ENCODE measurements at places on chromosomes 1 and 21. TPM values are rescaled to one million over a fixed set of nuclear protein-coding genes. Genes with fewer than 3 reads are reported as not detected.

- no peak overlapping the region for H3K27ac ChIP-seq
- no peaks in the 10 kb centered on the region for H3K27me3 ChIP-seq
- H3K36me3 ChIP-seq, result no peaks in the 10 kb centered on the region
- no peak for DNase-seq
- H3K4me3 ChIP-seq, result no peak overlapping the region
- no peaks in the 10 kb centered on the region for H3K4me1 ChIP-seq
Observed at GRCh38 chr1:16239972-16240491, 3.0 kb upstream of the CPLANE2 start.

HDAC1 gene
- total RNA-seq, result 90.4 TPM

DNA sequence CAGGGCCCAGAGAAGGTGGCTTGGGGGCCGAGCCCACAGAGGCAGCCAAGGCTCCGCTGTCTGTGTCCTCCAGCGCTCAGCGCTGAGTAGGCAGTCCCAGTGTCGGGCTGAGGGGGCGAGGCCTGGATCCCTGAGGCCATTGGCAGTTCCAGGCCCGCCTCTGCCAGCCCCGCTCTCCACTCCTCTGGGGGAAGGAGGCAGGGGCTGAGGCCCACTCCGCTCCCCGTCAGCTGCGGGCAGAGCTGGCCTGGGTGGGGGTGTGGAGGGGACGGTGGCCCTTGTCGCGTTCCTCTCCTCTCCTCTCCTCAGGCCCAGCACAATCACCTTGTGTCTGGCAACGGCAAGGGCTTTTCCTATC lies 132.8 kb downstream of the CASZ1 start:
- no peaks in the 10 kb centered on the region for H3K27me3 ChIP-seq
- peak overlapping the region; percentile 89 for H3K27ac ChIP-seq
- peak; percentile 89 for DNase-seq
- H3K4me1 ChIP-seq, result peaks cover 29% of the 10 kb centered on the region
- peaks cover 35% of the 10 kb centered on the region for H3K36me3 ChIP-seq

DNA sequence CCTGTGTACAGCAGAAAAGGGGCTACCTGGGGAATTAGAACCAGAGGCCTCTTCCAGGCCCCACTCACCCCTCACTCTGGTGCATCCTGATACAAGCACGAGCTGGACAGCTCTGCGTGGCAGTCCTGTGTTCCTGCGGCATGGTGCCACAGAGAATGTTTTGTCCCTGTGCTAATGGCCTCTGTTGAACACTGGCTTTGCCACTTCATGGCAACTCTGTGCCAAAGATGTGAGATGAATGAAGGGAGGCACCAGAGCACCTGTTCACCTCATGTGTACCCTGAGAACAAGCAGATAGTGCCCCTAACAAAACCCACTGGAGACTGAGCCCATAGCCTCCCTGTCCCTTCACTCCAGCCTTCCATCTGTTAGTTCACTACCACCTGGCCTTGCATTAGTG lies 199.3 kb upstream of the COA6 start:
- peaks cover under 1% of the 10 kb centered on the region for H3K4me1 ChIP-seq
- DNase-seq, result no peak
- H3K4me3 ChIP-seq, result no peak overlapping the region
- no peaks in the 10 kb centered on the region for H3K27me3 ChIP-seq
- H3K27ac ChIP-seq, result no peak overlapping the region

PTGFR gene
- 1.2 TPM for total RNA-seq

PAFAH2 gene
- 10.6 TPM for total RNA-seq

TMPRSS2 gene
- 94.5 TPM for total RNA-seq

DNA sequence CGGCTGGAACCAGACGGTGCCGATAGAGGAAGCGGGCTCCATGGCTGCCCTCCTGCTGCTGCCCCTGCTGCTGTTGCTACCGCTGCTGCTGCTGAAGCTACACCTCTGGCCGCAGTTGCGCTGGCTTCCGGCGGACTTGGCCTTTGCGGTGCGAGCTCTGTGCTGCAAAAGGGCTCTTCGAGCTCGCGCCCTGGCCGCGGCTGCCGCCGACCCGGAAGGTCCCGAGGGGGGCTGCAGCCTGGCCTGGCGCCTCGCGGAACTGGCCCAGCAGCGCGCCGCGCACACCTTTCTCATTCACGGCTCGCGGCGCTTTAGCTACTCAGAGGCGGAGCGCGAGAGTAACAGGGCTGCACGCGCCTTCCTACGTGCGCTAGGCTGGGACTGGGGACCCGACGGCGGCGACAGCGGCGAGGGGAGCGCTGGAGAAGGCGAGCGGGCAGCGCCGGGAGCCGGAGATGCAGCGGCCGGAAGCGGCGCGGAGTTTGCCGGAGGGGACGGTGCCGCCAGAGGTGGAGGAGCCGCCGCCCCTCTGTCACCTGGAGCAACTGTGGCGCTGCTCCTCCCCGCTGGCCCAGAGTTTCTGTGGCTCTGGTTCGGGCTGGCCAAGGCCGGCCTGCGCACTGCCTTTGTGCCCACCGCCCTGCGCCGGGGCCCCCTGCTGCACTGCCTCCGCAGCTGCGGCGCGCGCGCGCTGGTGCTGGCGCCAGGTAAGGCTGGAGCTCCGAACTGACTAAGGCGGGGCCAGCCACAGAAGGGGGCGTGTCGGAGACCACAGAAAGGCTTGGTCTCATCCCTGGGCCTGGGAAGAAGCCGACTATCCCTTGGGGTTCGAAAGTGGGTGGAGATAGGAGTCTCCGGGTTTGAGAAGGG lies 486 bp downstream of the SLC27A3 start:
- H3K4me3 ChIP-seq, result peak overlapping the region; percentile 79
- peaks cover 12% of the 10 kb centered on the region for H3K36me3 ChIP-seq
- H3K27ac ChIP-seq, result peak overlapping the region; percentile 56
- H3K4me1 ChIP-seq, result peaks cover 17% of the 10 kb centered on the region
- DNase-seq, result peak; percentile 74

DNA sequence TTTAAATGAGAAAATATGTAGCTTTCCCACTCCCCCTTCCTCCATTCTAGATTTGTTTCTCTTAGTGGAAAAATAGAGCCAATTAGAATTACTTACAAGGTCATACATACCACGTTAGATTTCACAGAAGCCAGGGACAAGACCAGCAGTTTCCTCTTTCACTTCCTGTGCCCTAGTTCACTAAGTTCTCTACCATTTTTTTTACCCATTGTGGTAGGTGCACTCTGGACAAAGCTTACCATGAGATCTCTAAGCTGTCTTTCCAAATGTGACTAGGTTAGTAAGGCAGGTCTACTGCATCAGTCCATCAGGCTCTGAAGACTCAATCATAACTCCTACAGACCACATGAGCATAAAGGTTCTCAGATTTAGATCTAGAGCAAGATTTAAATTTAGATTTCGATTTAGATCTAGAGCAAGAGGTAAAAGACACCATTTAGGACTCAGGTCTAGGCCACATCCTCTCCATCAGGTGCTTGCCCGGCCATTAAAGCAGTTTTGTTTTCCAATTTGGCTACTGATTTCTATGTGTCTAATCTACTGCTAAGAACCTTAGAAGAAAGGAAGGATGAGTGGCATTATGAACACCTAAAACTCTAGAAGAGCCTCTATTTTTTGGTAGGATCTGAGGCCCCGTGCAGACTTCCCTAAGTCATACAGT lies 235.3 kb downstream of the FAF1 start:
- no peak overlapping the region for H3K4me3 ChIP-seq
- H3K27ac ChIP-seq, result no peak overlapping the region
- H3K36me3 ChIP-seq, result no peaks in the 10 kb centered on the region

DNA sequence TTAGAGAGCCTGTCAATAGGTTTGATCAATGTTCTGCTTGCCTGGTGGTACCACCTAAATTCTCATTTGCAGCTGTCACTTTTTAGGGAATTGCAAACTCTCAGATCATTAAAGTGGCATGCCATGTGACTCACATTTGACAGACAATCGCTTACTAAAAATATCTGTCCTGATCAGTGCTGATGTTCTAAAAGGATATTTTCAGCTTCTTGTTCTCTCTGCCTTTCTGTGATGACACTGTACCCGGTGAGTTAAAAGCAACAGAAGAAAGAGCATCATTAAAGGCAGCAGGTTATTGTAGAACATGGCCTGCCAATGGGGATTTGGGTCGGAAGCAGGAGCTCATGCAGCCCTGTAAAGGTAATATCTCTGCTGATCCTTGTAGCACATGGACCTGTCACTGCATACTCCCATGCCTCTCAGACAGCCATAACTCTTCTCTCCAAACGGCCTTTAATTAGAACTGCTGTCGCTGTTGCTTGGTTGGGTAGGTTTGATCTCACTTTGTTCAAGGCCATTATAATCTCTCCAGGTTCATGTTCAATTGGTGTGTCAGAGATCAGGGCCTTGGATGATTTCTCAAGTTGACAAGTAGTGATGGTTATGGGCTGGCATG lies 441.3 kb upstream of the DEPDC1 start:
- H3K27me3 ChIP-seq, result no peaks in the 10 kb centered on the region
- H3K27ac ChIP-seq, result no peak overlapping the region
- H3K4me1 ChIP-seq, result peaks cover 1% of the 10 kb centered on the region
- DNase-seq, result no peak
- H3K4me3 ChIP-seq, result no peak overlapping the region

WNT4 gene
- 4.2 TPM for total RNA-seq

- no peak overlapping the region for H3K4me3 ChIP-seq
- no peaks in the 10 kb centered on the region for H3K27me3 ChIP-seq
- no peak for DNase-seq
- no peak overlapping the region for H3K27ac ChIP-seq
Observed at GRCh38 chr1:78102082-78102481, 56.3 kb downstream of the GIPC2 start.

Data from lung (tissue), 17 donors.